ENCODE measurements at places on chromosomes 6 and 20.

DNA sequence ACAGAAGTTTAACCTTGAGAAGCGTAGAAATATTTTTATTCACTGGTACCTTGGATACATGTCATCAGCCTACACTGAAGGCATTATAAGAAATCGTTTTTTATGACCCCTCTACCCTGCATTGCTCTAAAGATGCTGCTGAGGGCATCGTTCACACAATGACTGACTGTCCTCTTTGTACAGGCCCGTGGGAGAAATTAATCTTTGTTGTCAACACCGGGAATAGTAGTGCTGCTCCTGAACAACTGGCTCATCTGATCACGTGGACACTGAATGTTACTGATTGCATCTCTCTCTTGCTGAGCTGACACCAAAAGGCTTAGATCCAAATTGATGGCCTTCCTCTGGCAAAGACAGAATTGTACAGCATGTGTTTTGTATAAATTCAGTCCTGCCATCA is 157.1 kb upstream of the SMLR1 start:
- DNase-seq, result no peak

- no peak for DNase-seq
Measured at GRCh38 chr6:25883536-25883935, 9.5 kb upstream of the SLC17A3 start.

DNA sequence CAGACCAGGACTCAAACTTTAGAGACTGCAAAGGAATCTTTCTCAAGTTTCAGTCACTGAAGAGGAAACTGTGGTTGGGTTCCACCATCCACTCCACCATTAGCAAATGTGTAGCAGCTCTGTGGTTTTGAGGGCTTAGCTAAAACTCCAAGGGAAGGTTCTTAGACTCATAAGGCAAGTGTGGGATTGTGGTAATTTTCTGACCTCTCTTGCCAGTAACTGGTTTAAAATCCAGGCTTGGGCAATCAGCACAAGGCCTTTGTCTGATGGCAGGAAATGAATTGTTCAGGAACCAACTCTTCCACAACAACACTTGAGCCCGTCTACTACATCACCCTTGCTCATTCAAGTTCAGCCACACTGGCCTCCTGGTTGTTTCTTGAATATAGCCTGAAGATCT is 68.6 kb upstream of the FBXL4 start:
- DNase-seq, result no peak

GRCh38 chr6:113530769-113531168 is 326.4 kb upstream of the MARCKS start:
- DNase-seq, result no peak

DNA sequence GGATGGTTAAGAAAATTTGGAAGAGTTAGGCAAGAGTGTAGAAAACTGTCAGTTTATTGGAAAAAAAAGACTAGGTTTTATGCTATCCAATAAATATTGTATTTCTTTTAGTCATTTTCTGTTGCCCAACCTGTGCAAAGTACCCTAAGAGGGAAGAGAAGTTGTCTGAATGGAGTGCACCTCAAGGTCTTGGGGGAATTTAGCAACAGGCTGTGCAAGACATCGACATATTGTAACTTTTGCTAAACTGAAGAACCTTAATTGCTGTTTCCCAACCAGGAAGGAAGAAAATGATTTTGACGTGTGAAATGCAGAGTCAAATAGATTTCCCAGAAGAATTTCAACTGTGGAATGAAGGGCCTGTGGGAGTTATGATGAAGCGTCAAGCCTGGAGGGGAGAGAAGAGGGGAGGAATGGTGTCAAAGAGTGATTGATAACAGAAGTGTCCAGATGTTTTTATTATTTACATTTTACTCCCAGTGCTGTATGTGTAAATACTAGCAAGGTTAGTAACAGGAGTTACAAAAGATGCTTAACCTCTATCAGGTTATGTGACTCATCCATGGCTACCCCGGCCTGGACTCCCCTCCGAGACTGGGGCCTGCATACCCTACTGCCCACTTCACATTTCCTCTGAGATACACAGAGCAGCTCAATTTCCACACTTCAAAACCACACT is 246.8 kb downstream of the MYLK4 start:
- DNase-seq, result no peak

GRCh38 chr6:28985462-28986164 is 19.5 kb downstream of the ZNF311 start:
- no peak for DNase-seq

DNA sequence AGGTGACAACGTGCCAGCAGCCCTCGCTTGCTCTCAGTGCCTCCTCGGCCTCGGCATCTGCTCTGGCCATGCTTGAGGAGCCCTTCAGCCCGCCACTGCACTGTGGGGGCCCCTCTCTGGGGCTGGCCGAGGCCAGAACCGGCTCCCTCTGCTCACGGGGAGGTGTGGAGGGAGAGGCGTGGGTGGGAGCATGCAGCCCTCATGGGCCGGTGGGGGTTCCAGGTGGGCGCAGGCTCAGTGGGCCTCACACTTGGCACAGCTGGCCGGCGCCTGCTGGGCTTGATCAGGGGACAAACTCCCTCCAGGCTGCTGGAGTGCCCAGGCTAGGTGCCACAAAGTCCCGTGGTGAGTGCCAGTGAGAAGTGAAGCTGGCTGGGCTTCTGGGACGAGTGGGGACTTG is 566.6 kb upstream of the ID4 start:
- no peak for DNase-seq

GRCh38 chr6:21846541-21847451 is 253.2 kb downstream of the SOX4 start:
- DNase-seq, result peak; percentile 41

DNA sequence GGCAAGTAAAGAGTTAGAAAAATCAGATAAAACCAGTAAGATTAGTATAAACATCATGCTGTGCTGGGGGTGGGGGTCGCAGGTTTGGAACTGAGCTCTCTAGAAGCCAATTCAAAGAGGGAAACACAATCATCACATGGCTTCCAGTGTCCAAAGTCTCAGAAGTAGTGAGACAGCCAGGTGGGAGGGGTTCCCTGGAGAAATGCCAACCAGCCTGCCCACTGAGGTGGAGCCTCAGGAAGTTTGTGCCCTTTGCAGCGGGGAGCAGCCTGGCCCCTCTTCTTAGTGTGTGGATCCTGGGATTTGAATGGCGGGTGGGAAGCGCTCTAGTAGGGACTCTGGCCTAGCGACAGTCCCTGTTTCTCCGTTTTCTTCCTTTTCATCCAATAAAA is 21.4 kb downstream of the C6orf15 start:
- DNase-seq, result no peak

DNA sequence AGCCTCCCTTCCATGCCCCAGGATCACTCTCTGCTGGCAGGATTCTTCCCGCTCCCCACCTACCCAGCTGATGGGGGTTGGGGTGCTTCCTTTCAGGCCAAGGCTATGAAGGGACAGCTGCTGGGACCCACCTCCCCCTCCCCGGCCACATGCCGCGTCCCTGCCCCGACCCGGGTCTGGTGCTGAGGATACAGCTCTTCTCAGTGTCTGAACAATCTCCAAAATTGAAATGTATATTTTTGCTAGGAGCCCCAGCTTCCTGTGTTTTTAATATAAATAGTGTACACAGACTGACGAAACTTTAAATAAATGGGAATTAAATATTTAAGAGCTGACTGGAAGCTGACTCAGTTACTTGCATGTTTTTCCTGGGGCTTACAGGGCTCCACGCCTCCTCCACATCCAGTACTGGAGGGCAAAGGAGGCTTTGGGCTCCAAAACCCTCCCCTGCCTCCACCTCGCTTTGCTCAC is 24.3 kb upstream of the FANCE start:
- DNase-seq, result no peak

- DNase-seq, result no peak
Measured at GRCh38 chr6:130259557-130259956, 36.8 kb upstream of the SAMD3 start.

- no peak for DNase-seq
Measured at GRCh38 chr20:61776491-61777075, 289.1 kb downstream of the TAF4 start.

- DNase-seq, result no peak
Measured at GRCh38 chr6:11450037-11450436, 87.5 kb upstream of the TMEM170B start.

GRCh38 chr6:151805286-151805840 is 2.1 kb upstream of the ESR1 start:
- no peak for DNase-seq
